ENCODE measurements at places on chromosomes 4 and X.

DNA sequence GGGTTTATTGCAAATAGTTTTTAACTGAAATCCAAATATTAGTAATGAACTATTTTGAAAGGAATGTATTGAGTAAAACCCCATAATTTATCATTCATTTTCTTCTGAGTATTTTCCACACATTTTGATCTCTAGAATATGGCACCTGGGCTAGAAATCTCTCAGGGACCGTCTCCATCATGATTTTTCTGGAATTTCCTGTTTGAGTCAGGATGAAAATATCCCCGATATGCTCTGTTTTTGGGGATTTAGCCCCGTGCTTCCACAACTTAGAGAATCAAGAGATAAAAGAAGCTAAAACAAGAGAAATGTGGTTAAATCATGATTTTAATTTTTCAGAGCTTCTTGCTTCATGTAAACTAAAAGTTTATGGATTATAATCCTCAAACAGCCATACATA lies 114.2 kb downstream of the SPCS3 start:
- DNase-seq: no peak

GRCh38 chr4:185235843-185236503 lies 26.6 kb downstream of the SNX25 start:
- DNase-seq: no peak

DNA sequence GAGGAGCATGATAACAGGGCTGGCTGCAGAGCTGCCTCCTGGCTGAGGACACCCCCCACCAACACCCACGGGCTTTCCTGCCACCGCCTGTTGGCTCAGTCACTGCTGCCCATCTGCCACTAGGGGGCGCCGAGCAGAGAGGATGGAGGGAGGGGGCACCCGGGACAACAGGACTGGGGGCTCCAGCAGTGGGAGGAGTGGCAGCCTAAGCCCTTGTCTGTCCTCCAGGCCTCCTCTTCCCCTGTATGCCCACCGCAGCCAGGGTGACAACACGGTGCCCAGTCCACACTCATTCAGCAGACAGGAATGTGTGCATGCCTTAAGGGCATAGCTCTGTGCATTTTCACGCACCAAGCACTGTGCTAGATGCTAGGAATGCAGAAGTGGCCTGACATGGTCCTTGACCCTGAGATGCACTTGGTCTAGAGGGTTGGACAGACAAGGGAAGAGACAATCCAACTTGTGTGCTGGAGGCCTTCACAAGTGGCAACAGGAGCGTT lies 149.9 kb downstream of the AMMECR1 start:
- DNase-seq: peak; percentile 42

GRCh38 chr4:15003401-15003890 lies 1.2 kb downstream of the CPEB2 start:
- DNase-seq: peak; percentile 25

- DNase-seq: no peak
Measured at GRCh38 chr4:8908206-8908893, 36.7 kb upstream of the HMX1 start.

DNA sequence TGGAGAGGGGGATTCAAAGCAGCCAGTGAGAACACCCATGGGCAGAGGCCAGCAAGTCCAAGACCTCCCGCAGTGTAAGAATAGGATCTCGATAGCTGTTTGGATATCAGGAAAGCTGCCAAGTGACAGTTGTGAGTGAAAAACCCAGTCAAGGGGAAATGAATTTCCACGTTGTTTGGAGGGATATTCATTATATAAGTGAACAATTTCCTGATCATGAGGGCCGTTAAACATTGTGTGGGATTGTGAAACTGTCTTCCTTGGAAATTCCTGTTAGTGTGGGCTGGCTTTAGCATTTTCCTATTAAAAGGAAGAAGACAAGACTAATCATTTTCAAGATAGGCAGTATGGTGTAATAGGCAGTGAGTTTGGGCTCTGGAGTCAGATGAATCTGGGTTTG lies 15.0 kb downstream of the CLDN2 start:
- no peak for DNase-seq

DNA sequence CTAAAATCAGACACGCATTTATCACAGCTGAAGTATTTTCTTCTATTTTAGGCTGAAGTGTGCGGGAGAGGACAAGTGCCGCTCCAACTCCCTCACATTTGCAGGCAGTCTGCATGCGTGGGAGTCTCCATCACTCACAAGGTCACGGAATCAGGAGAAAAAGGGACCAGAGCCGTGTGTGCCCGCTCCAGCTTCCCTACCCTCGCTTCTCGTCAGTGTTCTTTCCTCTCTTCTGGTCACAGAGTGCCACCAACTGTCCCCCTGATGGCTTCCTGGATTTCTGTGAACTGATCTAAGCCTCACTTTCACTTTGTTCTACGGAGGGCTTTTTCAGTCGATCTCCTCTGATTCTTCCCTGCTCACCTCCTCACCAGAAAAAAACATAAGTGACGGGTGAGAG lies 407.4 kb upstream of the AADAT start:
- no peak for DNase-seq

DNA sequence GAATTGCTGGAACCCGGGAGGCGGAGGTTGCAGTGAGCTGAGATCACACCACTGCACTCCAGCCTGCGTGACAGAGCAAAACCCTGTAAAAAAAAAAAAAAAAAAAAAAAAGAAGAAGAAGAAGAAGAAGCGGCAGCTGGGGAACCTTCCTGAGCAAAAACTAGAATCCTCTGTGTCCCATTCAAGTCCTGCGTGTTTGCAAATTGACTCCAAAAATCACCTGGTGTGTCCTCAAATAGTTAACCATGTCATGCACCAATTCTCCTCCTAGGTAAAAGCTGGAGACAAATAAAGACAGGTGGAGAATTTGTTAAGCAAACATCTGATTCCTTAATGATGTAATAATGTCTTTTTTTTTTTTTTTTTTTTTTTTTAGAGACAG lies 31.9 kb upstream of the ASMTL start:
- DNase-seq: no peak

DNA sequence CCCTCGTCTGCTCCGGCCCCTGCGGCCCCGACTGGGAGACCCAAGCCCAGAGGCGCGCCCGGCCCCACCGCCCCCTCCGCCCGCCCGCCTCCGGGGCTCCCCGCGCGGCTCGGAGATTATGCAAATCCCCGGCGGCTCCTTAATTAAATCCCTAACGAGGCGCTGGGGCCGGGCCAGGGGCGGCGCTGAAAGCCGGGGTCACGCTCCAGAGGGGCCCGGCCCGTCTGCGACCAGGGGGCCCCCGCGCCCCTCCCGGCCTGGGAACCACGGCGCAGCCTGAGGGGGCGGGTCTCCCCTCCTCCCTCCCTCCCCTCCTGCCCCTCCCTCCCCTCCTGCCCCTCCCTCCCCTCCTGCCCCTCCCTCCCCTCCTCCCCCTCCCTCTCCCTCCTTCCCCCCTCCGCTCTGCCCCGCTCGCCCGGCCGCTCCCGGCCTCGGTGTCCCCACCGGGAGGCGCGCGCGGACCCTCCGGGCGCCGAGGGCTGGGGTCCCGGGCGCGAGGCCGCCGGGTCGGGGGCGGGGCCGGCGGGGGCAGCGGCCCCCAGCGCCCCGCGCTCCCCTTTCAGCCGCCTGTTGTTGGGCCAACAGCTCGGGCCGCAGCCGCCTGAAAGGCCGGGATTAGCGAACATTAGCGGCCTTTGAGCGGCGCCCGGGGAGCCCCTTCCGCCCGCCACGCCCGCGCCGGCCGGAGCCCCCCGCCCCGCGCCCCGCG lies 25.9 kb upstream of the FGFR3 start:
- DNase-seq: no peak

DNA sequence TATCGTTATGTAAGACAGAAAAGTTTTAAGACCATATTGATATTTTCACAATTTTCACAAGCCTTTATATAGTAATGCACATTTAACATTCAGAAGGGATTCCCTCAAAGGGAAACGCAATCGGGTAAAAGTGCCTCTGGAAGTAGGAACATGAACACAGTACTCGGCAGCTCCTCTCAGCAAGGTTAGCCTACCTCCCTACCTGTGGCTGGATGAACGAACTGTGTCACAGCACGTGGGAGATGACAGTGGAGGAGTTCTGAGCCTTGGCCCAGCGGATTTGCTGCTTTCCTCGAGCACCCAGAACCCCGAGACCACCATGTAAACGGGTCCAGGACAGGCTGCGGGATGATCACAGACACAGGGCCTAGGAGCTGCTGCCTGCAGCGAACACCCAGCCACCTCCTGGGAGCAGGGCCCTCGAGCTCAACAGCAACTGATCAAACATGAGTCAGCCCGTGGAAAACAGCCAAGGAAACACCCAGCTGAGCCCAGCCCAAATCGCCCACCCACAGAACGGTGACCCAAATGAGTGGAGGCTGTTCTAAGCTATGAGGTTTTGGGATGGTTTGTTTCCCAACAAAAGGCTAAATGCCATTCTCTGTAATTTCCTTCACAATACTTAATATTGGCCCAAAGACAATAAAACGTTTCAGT lies 30.4 kb downstream of the FAT1 start:
- no peak for DNase-seq

GRCh38 chr4:151727365-151727764 lies 33.4 kb downstream of the GATB start:
- no peak for DNase-seq

DNA sequence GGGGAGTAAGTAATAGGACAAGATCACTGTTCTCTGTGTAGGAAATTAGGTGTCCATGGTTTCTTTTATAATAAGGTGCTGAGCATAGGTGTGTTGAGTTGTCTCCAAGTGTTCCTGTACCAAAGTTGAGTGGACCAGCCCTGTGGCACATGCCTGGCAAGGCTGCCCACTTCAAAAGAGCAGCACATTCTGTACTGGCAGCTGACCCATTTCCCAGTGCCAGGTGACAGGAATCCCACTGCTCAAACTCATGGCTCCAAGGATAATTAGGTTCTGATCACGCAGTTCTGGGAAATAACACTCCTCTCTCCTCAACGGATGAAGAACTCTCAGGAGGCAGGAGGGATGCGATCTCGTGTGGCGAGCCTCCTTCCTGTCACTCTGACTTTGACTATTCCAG lies 12.8 kb upstream of the LGI2 start:
- DNase-seq: no peak

GRCh38 chr4:125393825-125394224 lies 79.1 kb downstream of the FAT4 start:
- no peak for DNase-seq

- DNase-seq: no peak
Measured at GRCh38 chrX:41033299-41033698, 51.9 kb upstream of the USP9X start.

GRCh38 chr4:11155208-11155867 lies 273.4 kb downstream of the HS3ST1 start:
- no peak for DNase-seq

- no peak for DNase-seq
Measured at GRCh38 chr4:136651278-136651667, 881.0 kb downstream of the PCDH18 start.

All from activated naive CD4-positive, alpha-beta T cell (primary cell).